ENCODE measurements at places on chromosomes 7 and 10.

- no peak for DNase-seq
These were observed 849.7 kb downstream of the CNTNAP2 start for GRCh38 chr7:146966274-146966673.

DNA sequence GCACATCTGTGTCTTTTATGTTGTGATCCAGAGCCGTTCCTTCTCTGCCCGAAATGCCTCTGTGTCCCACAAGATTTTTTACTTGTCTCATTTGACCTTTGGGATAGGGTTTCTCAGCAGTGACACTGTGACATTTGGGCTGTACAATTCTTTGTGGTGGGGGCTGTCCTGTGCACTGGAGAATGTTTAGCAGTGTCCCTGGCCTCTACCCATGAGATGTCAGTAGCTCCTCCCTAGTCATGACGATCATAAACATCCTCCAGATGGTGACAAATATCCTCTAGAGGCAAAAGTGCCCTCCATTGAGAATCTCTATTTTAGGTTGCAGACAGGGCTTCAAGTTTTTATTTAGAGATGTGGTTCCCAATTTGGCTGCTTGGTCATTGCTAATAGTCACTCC is 91.3 kb downstream of the PPP1R17 start:
- DNase-seq = no peak

- DNase-seq = peak; percentile 64
These were observed 185.0 kb upstream of the TMEM196 start for GRCh38 chr7:19958309-19958896.

DNA sequence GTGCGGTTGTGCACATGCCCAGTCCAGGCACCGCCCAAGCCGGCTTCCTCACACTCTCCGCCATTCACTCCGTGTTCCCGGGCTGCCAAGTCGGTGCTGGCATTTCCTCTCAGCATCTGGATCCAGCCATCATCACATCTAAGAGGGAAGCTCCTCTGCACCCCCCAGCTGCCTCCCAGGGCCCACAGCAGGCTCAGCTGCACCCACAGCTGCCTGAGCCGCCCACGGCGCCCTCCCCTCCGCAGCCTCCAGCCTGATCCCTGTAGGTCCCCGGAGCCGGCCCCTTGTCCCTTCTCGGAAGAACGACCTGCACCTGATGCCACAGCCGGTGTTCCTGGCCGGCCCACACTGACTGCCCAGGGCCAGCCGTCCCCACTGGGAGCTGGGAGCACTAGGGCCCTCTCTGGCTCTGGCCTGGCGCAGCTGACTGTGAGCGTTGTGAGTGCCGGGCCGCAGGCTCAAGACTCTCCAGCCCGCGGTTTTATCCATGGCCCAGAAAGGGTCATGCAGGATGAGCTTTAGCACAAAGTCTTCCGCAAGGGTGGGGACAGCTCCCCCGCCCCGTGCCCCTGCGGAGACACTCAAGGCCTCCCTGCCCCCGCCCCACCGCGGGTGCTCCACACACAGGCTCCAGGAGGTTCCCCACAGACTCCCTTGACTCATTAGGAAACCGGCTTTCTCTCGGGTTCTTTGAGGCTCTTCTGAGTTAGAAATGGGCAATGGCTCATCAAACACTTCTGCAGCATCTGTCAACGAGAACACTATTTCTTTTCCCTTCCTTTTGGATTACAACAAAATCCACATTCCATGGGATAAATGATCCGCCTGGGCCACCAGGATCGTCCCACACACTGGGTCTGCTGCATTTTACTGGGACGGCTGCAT is 31.2 kb downstream of the CFAP46 start:
- peak; percentile 55 for DNase-seq

GRCh38 chr10:1454428-1454827 is 282.9 kb downstream of the ADARB2 start:
- no peak for DNase-seq

- DNase-seq = no peak
These were observed 32.2 kb downstream of the BAIAP2L1 start for GRCh38 chr7:98368716-98369115.

DNA sequence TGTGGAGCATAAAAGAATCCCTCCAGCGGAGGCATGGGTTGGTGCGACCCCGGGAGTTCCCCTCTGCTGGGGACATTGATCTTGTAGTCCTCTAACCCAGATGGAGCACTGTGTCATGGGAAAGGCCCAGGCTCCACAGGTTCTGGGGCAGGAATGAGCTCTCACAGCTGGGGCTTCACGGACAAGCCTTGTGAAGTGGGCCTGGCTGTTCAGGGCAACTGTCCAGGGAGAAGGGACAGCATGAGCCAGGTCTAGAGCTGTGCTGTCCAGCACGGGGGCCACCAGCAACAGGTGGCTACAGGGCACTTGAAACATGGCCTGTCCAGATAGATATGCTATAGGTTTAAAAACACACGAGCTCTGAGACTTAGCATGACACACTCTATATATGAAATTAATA is 11.4 kb downstream of the GPR26 start:
- no peak for DNase-seq

DNA sequence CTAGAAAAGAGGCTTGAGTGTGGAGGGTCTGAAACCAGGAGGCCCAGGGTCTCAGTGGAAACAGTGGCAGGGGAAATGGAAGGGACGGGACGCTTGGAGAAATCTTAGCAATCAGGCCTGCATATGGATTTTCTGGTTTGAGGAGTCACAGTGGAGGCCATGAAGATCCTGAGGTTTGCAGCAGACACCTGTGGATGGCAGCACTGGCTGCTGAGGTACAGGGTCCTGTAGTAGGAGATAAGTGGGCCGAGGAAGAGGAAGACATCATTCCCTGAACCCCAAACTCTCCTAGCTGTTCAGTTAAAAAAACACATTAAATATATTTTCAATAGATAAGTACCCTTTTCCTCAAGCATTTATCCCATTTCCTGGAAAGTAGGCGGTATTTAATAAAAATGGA is 208.8 kb upstream of the IGFBP3 start:
- DNase-seq = no peak

DNA sequence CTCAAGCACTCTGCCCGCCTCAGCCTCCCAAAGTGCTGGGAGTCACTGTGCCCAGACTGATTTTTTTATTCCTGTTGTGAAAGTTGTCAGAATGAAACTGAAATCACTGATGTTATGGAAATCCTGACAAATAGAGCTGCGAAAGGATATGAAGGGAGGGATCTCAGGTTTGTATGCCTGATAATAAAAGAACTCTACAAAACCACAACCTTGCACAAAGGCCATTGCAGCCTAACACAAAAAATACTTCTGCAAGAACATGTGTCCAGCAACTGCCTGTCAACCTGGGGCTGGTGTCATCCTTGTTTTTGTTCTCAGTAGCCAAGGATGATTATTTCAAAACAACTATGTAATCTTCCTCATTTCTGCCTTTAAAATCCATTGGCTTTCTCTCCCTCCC is 126.1 kb downstream of the NEBL start:
- no peak for DNase-seq

Measured in GM03348 (cell line).